ENCODE measurements at places on chromosomes 6 and 20.

GRCh38 chr6:160343144-160343543 lies 5.0 kb upstream of the SLC22A3 start:
- no peak for DNase-seq

- DNase-seq = no peak
Observed at GRCh38 chr20:31901615-31902014, 31.2 kb downstream of the TTLL9 start.

- no peak for DNase-seq
Observed at GRCh38 chr6:40960742-40961430, 78.1 kb downstream of the UNC5CL start.

- no peak for DNase-seq
Observed at GRCh38 chr20:23071996-23072395, 14.1 kb downstream of the CD93 start.

GRCh38 chr20:21102603-21103311 lies 3.4 kb downstream of the LINC00237 start:
- DNase-seq = peak; percentile 83

GRCh38 chr6:63844287-63844686 lies 208.7 kb downstream of the PHF3 start:
- DNase-seq = no peak

DNA sequence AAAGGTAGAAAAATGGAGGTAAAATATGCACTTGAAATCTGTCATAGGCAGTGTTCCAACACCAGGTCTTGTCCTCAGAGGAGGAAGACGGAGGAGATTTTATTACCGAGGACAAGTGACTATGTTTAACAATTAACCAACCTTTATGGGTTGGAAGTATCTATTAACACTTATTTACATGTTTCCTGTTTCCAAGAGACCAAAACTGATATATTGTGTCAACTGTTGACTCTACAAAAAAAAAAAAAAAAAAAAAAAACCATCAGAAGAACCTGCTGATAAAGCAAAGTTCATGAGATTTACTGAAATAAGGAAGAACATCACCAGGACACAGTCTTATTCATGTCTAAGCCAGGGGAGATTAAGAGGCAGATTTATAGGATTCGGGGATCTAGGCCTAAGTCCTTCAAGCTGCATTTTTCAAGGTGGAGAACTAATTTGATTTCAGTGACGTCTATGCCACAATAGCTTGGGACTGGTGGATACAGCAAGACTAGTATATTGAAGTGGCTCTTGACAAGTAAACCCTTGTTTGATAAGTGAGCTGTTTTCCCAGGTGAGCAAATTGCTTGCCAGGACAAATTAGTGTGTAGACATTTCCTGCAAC lies 126.6 kb upstream of the NAA20 start:
- DNase-seq = no peak

DNA sequence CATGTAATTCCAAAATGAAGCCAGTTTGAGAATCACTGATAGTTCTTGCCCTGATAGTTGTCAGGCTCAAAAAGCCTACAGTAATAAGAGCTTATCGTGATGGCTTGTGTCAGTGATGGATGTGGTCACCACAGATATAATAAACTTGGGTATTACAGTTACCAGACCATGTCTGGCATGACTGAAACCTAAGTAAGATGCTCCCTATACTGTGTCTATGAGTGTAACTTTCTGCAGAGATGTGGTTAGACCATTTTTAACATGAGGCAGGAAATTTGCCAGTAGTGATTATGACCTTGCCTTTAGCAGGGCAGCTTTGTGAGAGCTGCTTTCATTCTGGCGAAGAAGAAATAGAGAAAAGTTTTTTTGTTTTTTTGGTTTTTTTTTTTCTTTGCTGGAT lies 90.2 kb downstream of the ANKS1A start:
- no peak for DNase-seq

- DNase-seq = no peak
Observed at GRCh38 chr6:84976526-84977362, 212.3 kb upstream of the TBX18 start.

DNA sequence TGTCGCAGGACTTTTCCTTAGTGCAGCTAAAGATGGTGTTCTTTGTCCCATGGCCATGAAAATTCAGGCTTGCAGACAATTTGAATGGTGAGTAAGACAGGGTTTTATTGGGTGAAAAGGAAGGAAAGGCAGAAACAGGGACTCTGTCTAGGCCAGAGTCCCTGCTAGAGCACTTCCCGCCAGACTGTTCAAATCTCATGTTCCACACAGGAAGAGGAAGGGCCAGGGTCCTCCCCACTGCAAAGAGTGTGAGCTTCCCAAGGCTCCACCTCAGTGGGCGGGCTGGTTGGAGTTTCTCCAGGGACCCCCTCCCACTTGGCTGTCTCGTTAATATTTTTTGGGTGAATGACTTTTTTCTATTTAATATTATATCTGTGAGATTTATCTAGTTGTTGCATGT lies 29.0 kb downstream of the COL19A1 start:
- no peak for DNase-seq

GRCh38 chr6:158231551-158232315 lies 63.6 kb downstream of the GTF2H5 start:
- DNase-seq = peak; percentile 82

DNA sequence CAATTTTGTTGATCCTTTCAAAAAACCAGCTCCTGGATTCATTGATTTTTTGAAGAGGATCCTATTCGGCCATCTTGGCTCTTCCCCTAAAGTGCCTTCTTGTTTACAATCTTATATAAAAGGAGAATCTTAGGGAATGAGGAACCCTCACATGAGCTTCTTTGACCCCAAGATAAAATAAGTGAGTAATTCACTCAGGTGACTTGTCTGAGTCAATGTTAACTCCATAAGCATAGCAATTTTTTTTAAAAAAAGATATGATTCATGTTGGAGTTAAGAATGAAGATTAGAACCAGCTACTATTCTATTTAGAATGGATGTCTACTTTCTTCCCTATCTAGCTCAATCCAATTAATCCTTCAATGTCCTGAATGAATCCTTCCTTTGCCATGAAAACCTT lies 21.0 kb downstream of the WASF1 start:
- no peak for DNase-seq

- DNase-seq = no peak
Observed at GRCh38 chr6:13278164-13278563, 50.2 kb downstream of the TBC1D7 start.

DNA sequence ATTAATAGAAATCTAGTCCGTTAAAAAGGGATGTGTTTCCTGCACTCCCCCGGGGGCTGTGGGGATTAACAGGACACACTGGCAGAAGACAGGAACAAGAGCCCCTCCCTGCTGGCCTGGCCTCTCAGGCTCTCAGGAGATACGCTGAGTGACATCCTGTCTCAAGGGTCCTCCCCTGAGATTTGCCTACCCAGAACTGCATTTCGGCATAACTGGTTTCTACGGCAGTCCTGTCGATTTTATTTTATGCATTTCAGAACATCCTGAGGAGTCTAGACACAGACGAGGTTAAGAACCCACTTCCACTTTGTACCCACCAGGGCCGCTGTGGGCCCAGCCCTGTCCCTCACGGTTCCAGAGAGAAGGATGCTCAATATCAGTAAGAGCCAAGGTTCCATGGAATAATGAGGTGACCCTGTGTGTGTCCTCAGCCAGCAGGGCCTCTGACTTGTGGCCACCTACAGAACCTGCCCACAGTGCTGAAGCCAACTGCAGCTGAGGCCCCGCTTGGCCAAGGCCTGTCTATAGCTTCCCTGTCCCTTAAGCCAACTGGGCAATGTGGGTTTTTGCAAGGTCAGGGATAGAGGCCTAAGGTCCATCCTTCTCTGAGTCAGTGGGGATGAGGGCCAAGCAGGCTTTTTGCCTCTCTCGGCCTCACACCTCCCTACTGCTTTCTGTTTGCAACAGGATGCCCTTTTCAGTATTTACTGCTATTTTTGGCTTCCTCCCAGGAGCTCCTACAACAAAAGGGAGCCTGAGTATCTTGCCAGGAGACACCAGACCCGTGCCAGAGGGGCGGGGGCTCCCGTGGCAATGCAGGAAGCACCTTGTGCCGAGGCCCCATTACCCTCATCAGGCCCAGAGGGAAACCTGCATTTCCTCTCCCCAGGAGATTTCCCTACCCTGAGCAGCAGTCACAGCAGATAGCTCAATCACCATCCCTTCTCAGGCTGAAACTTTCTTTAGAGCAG lies 14.7 kb downstream of the UQCC2 start:
- no peak for DNase-seq

DNA sequence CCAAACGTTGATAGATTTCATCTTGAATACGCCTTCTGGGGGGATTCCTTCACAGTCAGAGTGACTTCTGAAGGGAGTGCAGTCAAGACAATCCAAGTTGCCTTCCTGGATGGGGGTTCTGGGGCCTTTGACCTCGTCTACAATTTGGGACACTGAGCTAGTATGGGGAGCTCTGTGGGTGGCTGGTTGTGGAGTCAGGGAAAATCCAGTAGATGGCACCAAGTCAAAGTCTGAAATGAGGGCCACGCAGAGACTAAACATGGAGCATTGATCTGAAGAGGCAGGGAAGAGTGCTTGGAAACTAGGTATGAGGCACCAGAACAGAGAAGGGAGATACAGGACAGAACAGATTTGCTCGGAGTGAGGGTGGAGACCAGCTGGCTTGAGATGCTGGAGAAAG lies 43.6 kb upstream of the CCN6 start:
- no peak for DNase-seq

DNA sequence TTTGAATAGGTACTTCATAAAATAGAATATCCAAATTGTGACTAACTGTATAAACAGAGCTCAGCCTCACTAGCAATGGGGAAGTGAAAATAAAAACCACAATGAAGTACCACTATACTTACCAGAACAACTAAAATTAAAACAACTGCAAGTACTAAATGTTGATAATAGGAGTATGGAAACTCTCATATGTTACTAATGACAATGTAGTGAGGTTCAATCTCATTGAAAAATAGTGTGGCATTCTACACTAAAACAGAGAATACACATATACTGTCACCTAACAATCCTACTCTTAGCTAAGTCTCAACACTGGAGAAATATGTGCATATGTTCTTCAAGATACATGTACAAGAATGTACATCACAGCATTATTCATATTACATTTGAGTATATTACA lies 132.0 kb upstream of the CARMIL1 start:
- no peak for DNase-seq

- DNase-seq = peak; percentile 73
Observed at GRCh38 chr6:79813854-79814709, 133.3 kb downstream of the ELOVL4 start.

DNA sequence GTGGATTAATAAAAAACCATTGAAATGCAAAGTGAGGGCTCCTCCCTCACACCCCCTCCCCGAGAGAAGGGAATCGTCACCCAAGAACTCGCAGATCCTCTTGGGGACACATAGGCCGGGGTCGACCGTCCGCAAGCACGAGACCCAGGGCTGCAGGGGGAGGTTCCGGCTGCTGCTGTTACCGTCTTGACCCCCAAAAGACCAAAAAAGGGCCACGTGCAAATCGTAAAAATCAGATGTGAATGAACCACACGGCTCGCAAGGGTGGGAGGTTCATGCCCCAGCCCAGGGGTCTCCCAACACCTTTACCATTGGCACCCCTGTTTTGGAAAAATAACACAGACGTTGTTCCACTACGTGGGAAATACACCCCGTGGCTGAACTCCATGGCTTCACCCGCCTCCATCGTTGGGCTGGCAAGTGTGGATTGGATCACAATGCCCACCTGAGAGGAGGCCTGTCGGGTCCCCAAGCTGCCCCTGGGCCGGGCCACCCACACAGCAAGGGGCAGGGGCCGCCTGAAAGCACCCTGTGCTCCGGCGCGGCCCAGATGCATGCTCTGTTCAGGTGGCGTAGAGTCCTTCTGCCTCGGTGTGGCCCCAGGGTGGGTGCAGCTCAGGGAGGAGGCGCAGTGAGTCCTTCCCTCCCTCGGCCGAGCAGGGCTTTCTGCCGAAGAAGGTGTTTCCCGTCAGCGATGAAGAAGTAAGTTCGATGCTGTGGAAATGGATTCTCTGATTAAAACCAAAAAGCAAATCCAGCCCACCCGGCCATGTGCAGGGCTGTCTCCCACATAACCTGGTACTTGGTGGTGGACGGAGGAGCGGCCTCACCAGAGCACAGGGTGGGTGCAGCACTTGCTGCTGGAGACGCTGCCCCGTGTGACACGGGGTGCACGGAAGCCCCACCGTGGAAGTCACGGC lies 85.0 kb downstream of the YTHDF1 start:
- no peak for DNase-seq

GRCh38 chr6:4964675-4965561 lies 38.9 kb downstream of the RPP40 start:
- DNase-seq = peak; percentile 34

- no peak for DNase-seq
Observed at GRCh38 chr20:57475388-57476083, 49.4 kb downstream of the CTCFL start.

DNA sequence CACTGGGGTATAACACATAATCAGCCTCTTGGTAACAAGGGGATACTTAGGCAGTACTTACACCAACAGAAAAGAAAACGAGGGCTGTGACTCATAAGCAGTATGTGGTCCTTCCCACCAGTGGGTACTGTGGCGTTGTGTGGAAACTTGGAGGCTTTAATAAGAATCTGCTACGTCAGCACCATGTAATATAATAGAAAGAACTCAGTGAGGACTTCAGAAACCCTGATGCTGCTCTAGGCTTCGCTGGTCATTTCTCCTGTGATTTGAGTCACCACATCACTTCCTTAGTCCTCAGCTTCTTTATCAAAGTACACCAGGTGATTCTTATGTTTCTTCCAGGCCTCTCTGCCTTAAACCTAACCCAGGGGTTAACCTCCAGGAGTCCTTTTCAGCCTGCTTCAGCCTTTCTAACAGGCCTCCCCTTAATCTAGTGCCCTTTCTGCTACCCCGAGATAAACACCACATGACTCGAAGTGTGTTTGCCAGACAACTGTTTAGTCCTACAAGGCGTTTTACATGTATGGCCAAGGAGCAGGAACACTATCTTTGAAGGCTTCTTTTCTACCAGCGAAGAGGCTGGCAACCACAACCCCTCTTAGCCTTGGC lies 68.5 kb downstream of the FYN start:
- DNase-seq = no peak

GRCh38 chr6:148358196-148358785 lies 15.7 kb downstream of the SASH1 start:
- no peak for DNase-seq
